T1000 (cell line): ENCODE measurements at places on chromosomes 3 and 15.

DNA sequence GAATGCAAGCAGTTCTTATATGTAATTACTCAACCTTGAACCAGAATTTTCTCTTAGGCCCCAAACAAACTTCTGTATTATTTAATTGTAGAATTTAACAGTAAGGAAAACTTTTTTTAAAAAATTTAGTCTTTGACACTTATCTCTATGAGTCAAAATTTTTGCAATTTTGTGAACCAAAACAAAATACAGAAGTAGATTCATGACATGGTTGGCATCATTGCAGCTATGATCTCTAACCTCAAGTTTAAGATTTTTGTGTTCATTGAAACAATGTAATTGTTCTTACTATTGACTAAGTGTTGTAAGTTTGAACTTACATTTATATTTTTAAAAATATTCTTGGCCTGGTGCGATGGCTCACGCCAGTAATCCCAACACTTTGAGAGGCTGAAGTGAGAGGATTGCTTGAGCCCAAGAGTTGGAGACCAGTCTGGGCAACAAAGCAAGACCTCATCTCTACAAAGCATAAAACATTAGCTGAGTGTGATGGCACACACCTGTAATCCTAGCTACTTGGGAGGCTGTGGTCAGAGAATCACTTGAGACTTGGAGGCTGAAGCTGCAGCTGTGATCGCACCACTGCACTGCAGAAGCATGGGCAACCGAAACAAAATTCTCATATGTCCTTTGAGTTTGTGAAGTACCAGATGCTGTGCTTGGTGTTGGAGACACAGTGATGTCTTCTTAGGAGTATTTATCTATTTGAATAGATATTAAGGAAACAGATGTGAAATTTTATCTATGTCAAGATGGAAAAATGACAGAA is 39.7 kb downstream of the STT3B start:
- DNase-seq: no peak

GRCh38 chr3:24006-24405 is 172.6 kb upstream of the CHL1 start:
- no peak for DNase-seq

DNA sequence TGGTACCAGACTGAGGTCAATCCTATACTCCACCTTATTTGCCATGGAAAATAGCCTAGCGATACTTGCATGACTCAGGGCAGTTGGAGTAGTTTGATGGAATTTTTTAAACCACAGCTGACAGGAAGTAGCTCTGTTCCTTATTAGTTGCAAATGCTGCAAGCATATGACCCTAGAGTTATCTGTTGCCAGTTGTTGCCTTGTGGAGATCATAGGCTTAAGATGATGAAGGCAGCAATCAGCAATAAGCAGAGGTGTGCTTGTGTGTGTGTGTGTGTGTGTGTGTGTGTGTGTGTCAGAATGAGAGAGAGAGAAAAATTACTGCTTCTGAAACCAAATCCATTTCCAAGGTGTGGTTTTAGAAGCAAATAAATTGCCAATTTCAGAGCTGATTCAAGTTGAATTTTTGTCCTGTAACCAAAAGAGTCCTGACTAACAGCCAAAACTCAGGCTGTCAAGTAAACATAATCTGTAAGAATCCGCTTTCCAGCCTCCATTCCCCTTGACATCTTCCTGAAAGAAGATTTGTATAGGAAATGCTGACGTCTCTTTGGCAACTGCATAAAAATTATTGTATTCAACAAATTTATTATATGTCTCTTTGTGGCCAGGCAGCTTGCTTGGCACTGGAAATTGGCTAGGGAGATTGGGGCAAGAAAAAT is 141.2 kb downstream of the SERPINI1 start:
- no peak for DNase-seq

DNA sequence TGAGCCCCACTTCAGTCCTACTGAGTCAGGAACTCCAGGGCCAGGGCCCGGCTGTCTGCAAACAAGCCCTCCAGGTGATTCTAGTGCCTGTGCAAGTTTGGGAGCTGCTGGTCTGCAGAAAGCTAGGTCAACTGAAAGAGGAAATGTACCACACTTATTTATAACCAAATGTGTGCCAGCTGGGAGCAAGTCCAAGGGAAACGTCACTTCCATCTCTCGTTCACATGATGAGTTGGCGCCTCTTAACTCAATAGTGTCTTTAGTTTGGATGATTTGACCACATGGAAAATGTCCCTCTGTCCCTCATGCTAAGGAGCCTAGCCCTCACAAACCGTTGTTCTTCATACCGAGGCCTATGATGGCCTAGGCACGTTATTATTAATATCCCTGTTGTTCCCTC is 43.2 kb downstream of the GOLGA8S start:
- no peak for DNase-seq

DNA sequence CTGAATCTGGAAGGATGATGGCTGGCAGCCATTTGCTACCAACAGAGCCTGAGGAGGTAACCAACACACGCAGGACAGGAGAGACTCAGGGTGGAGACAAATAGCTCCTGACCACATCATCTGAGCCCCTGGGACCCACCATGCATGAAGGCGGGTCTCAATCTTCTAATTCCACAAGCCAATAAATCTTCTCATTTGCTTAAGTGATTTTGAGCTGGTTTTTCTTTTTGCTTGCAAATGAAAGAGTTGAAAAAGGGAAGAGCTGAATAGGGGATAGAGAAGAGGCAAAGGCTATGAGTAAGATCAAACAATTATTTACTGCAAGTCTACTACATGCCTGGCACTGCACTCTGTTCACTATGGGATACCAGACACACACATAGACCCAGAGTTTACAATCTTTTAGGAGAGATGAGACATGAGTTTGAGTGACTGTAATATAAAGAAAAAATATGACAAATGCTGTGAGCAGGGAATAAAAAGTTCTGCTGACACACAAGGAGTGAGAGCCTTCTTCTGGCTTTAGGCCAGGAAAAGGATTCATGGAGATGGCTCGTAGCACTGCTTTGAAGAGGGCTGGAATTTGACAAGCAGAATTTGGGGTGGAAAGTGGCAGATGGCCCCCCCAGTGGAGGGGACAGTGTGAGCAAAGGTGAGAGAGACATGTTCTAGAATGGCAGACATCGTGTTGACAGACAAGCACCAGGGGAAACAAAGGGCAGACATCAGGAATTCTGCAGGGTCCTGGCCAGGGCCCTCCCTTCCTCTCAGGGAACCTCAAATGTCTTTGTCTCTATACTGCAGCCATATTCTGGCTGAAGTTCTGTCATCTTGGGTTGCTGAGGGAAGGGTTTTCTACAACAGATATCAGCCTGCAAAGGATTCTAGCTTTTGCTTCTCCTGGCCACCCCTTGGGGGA is 69.8 kb upstream of the WNT5A start:
- no peak for DNase-seq

GRCh38 chr15:38539008-38539343 is 25.6 kb downstream of the RASGRP1 start:
- DNase-seq: no peak

DNA sequence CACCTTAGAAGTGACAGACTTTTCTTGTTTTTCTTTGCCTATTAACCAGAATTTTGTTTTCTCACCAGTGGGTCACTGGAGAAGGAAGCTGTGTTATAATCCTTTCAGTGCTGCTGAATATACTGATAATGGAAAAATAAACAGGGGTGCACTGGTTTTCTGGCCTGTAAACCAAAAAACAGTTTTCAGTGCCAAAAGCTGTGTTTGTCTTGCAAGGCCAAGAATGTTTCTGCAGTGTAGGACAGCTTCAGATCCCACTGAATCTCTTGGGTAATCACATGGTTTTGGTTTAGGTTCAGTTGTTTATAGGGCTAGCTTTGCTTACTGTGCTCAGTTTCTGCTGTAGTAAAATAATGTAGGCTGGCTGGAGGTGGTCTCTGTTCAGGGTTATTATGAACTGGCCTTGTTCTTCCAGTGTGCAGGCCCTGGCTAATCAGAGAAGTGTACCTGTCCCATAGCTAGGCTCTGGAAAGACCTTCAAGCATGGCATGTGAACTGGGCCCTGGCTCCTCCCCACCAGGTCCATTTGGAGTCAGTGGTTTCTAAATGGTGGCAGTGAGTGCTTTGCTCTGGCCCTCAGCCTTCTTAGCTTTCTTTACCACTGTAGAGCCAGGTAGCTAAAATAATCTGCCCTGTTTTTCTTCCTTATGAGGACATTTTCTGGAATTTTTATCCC is 18.7 kb downstream of the PDE8A start:
- no peak for DNase-seq

- no peak for DNase-seq
Observed at GRCh38 chr3:77530870-77531269, 491.0 kb downstream of the ROBO2 start.

DNA sequence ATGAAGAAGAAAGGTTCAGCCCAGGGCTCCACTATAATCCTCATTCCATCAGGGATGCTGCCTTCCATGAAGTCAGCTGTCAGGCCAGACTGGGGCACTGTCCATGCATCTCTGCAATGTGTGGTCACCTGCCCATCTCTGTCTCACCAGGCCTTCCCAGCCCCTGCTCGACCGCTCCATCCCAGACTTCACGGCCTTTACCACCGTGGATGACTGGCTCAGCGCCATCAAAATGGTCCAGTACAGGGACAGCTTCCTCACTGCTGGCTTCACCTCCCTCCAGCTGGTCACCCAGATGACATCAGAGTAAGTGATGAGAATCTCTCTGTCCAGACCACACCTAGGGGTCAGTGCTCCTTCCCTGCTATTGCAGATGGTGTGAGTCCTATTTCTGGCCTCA is 454.1 kb downstream of the EPHB1 start:
- no peak for DNase-seq

DNA sequence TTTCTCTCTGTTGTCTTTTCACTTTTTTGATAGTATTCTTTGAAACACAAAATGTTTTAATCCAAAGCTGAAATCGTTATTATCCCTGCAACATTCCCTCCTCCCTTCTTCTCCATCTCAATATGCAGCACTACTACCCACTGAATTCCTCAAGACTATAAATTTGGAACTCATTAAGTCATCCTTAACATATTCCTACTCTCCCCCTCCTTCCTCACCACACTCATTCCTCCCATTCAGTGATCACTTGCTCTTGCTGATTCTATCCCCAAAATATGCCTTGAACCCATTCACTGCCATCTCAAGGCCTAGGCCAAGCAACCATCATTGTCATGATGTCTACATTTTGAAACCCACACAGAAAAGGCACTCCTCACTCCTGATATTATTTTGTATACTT is 2.4 kb upstream of the PIK3R4 start:
- DNase-seq: no peak

DNA sequence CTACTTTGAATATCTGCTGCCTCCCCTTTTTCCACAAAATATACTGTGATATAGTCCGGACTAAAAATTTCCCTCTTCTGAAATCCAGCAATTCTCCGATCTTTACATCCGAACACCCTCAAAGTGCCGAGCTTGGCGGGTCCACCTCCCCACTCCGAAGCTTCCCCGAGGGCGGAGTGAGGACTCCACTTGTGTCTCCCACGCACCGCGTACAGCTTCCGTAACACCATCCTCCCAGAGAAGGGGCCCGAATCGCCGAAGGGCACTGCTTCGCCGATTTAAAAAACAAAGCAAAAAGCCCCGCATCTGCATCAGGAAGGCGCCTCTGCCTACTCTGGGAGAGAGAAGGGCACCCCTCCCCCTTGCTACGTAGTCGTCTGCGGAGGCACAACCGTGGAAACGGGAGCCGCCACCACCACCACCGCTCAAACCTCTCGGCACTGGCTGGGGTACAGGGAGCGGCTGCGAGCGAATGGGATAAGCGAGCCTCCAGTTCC is 551 bp downstream of the NCBP2 start:
- no peak for DNase-seq

DNA sequence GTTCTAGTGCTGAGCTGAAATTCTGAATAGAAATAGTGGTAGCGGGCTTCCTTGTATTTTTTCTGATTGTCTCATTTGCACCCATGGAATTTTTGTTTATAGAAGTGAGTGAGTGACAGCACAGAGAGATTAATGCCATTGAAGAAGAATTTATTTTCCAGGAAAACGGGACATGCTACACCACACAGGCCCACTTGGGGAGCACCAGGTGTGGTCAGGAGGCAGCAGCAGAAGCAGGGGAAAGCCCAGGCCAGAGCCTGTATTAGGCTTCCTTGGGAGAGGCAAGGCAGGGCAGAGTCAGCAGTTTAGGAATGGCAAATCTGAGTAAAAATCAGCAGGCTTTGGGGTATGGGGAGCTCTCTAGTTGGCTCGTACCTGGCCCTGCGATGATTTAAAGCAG is 88.4 kb upstream of the ATP11B start:
- no peak for DNase-seq

GRCh38 chr15:74815121-74815934 is 2.7 kb downstream of the LMAN1L start:
- no peak for DNase-seq

DNA sequence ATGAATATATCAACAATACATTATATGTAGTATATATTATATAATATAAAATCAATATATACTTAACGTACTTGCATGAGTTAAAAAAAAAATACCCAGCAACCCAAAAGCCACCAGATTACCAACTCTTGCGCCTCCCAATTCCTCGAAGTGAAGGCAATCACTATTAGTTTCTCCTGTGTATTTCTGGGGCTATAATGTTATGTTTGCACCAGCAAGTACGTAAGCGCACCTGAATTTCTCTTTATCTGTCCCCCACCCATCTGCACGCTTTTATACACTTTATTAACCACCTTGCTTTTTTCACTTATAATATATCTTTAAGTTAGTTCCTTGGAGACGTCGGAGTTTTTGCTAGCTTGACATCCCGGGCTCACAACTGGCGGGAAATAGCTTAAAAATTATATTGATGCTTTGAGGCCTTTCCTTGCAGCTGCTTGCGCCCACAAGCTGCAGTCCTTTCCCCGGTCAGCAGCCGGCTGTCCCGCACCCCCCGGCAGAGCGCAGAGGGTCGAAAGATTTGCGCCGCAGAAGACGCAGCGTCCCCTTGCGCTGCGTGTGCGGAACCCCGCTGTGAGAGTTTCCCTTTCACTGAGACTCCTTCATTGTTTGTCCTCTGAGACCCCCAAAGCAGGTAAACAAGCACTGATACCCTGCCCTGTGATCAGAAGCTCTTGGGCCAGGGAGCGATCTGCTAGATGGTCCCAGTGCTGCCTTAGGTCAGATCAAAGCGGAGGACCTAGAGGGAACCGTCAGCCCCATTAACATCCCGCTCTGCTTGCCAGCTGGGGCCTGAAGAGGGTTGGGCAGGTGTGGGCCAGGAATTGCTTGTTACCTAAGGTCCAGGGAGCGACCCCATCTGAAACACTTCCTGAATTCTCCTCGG is 8.9 kb upstream of the EOMES start:
- no peak for DNase-seq

DNA sequence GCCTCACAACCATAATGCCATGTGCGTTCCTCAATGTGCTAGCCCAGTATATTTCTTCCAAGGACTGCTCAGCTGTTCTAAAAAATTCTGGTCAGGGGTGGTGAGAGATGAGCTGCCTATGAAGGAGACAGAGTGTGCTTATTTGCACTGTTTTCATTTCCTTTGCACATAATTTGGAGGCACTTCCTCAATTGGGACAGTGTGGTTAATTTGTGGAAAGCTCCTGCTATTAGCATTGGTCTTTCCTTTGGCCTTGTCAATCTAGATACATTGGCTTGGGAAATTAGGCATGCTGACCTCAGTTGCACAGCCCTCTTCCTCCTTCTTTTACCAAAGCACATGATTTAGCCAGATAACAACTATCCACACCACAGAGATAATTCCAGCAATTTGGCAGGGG is 9.4 kb downstream of the FAM81A start:
- DNase-seq: no peak

GRCh38 chr15:73927003-73927475 is 777 bp downstream of the LOXL1 start:
- DNase-seq: no peak

GRCh38 chr15:98952381-98952803 is 55.2 kb downstream of the PGPEP1L start:
- no peak for DNase-seq

- DNase-seq: no peak
Observed at GRCh38 chr3:120795959-120796358, 53.4 kb downstream of the GTF2E1 start.

GRCh38 chr3:66336333-66336766 is 115.5 kb downstream of the SLC25A26 start:
- no peak for DNase-seq
